Nephron progenitor cell (in vitro differentiated cells): ENCODE measurements at places on chromosomes 2 and 18.

GRCh38 chr18:78906066-78906465 is 73.6 kb upstream of the SALL3 start:
- H3K27ac ChIP-seq: no peak overlapping the region
- no peaks in the 10 kb centered on the region for H3K36me3 ChIP-seq
- no peak for DNase-seq

DNA sequence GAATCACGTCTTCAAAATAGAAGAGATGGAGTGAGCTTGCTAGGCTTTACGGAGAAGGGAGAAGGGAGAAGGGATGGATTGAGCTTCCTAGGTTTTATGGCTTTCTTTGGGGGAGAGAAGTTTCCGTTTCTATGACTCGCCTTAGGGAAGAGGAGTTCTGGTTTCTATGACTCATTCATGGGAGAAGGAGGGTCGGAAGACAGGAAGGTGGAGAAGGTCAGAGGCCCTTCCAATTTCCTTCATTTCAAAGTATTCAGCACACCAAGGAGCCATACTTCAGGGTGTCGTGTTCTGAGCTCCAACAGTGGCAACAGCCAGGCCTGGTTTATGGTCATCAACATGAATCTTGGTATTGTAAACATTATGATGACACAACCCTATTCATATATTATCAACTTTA is 284.7 kb upstream of the VWC2L start:
- H3K4me1 ChIP-seq: peaks cover 8% of the 10 kb centered on the region
- H3K4me3 ChIP-seq: no peak overlapping the region
- no peak for DNase-seq
- H3K36me3 ChIP-seq: no peaks in the 10 kb centered on the region

DNA sequence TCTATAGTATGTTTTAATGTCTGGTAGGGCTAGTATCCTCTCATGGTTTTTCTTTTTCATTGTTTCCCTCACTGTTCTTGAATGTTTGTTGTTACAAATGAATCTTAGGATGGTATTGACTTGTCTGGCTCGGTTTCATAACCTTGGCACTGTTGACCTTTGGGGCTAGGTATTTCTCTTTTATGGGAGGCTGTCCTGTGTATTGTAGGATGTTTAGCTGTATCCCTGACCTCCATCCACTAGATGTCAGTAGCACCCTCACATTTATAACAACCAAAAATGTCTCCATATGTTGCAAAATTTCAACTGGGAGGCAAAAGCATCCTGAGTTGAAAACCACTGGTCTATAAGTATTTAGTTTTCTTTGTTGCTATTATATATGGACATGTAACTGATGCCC is 7.0 kb upstream of the AOX1 start:
- H3K27ac ChIP-seq: no peak overlapping the region
- H3K4me3 ChIP-seq: no peak overlapping the region
- H3K36me3 ChIP-seq: peaks cover 39% of the 10 kb centered on the region

DNA sequence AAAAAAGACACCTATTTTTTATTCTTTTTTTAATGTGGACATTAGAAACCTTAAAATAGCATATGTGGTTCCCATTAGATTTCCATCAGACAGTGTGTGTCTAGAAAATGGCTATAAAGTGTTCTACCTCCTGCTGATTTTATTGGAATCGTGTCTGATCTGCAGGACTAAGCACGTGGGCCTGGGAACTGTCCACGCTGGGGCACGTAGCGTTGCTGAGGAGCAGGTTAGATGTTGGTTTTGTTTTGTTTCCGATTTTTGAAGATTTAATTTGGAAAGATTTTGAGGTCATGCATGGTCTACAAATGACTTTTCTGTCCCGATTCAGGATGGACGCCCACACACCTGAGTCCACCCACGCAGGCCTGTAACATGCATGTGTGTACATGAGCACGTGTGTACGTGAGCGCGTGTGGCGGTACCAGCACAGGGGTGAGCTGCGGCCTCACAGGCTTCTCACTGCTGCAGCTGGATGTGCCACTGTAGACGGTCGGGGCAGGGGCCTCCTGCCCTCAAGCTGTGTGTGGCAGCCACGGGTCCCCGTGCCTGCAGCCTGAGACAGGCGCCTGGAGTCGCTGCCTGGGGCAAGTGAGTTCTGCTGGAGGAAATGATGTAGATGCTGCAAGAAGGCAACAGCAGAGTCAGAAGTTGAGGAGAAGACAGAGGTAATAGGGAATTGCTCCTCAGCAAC is 99.7 kb upstream of the CTDP1 start:
- no peak for DNase-seq
- peaks cover 35% of the 10 kb centered on the region for H3K4me1 ChIP-seq
- peaks cover 7% of the 10 kb centered on the region for H3K27me3 ChIP-seq

GRCh38 chr2:217559084-217559483 is 443.7 kb downstream of the TNS1 start:
- H3K36me3 ChIP-seq: peaks cover 54% of the 10 kb centered on the region
- H3K27me3 ChIP-seq: no peaks in the 10 kb centered on the region
- H3K4me3 ChIP-seq: no peak overlapping the region
- no peak for DNase-seq

DNA sequence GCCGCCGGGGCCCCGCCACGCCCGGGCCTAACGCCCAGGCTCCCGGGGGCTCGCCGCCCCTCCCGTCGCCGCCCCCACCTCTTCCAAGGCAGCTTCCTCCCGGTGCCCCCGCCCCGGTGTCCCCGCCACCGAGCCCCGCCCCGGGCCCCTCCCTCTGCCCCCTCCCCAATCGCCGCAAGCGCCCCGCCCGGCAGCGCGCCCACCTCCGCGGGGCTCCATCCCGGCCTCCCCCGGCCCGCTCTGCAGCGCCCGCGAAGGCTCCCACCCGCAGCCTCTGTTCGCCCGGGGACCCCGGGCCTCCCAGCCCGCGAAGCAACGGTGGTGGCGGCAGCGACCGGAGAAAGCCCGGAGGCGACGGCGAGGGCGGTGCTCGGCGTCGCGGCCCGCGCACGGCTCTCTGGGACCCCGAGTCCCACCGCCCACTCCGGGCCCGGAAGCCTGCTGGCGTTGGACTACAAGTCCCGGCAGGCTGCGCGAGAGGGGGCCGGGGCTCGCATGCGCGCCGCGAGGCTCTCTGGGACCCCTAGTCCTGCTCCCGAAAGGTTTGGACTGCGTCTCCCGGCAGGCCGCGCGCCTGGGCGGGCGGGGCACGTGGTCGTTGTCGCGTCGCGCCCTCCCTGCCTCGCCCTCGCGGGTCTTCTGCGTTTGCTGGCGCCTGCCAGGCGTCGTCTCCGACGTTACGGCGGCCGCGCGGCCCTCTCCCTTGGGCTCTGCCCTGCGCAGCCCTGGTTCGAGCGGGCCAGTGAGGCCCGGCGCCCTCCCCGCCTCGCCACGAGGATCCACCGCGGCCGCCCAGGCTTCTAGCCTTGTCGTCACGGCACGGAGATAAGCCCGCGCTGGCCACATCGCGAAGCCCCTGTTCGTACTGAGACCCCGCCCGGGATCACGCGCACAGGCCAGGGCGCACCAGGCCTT is at the start of gene STK25:
Gene STK25 (minus strand): TSS at position 345 of the 915 bp plus-strand sequence. CDS start 549 bp downstream, outside the sequence.
- no peak within 1 kb of the TSS for H3K27ac ChIP-seq
- H3K36me3 ChIP-seq: peaks cover 5% of the 10 kb centered on the region
- peaks cover 35% of the 10 kb centered on the region for H3K4me1 ChIP-seq
- H3K27me3 ChIP-seq: peaks cover 12% of the 10 kb centered on the region
- DNase-seq: peak; percentile 98
- peak within 1 kb of the TSS; percentile 86 for H3K4me3 ChIP-seq

GRCh38 chr2:95390881-95391321 is 11.6 kb upstream of the FAHD2A start:
- H3K36me3 ChIP-seq: no peaks in the 10 kb centered on the region
- H3K4me1 ChIP-seq: no peaks in the 10 kb centered on the region
- no peak overlapping the region for H3K27ac ChIP-seq
- no peak for DNase-seq

- peaks cover 65% of the 10 kb centered on the region for H3K36me3 ChIP-seq
- no peaks in the 10 kb centered on the region for H3K27me3 ChIP-seq
- H3K4me1 ChIP-seq: peaks cover 76% of the 10 kb centered on the region
- peak overlapping the region; percentile 26 for H3K4me3 ChIP-seq
- no peak for DNase-seq
These were observed 208.3 kb downstream of the EIPR1 start for GRCh38 chr2:3169106-3169870.

GRCh38 chr18:73924307-73924706 is 223.3 kb downstream of the FBXO15 start:
- no peak overlapping the region for H3K4me3 ChIP-seq
- no peak overlapping the region for H3K27ac ChIP-seq
- H3K36me3 ChIP-seq: no peaks in the 10 kb centered on the region
- H3K4me1 ChIP-seq: no peaks in the 10 kb centered on the region
- no peak for DNase-seq

- peaks cover 47% of the 10 kb centered on the region for H3K36me3 ChIP-seq
- no peaks in the 10 kb centered on the region for H3K27me3 ChIP-seq
- no peak overlapping the region for H3K4me3 ChIP-seq
- no peak for DNase-seq
- peaks cover 36% of the 10 kb centered on the region for H3K4me1 ChIP-seq
These were observed 5.9 kb downstream of the GEN1 start for GRCh38 chr2:17759805-17760204.
